ENCODE measurements at places on chromosomes 5 and 9. TPM values are rescaled to one million over a fixed set of nuclear protein-coding genes. Genes with fewer than 3 reads are reported as not detected.

The SNCAIP gene
- total RNA-seq, result 4.0 TPM

The ADGRV1 gene
- not detected for total RNA-seq

The C7 gene
- total RNA-seq, result not detected

The TNFSF8 gene
- total RNA-seq, result not detected

The MYO10 gene
- total RNA-seq, result 43.2 TPM

The BTNL8 gene
- total RNA-seq, result not detected

The PDCD1LG2 gene
- 36.8 TPM for total RNA-seq

The FREM1 gene
- total RNA-seq, result 0.11 TPM

The RASGEF1C gene
- not detected for total RNA-seq

The COL27A1 gene
- total RNA-seq, result 3.9 TPM

The LCNL1 gene
- not detected for total RNA-seq

- DNase-seq, result no peak
Measured at GRCh38 chr5:158261674-158262367, 402.9 kb upstream of the CLINT1 start.

- no peak for DNase-seq
Measured at GRCh38 chr9:93953496-93954433, 1.4 kb downstream of the BARX1 start.

DNA sequence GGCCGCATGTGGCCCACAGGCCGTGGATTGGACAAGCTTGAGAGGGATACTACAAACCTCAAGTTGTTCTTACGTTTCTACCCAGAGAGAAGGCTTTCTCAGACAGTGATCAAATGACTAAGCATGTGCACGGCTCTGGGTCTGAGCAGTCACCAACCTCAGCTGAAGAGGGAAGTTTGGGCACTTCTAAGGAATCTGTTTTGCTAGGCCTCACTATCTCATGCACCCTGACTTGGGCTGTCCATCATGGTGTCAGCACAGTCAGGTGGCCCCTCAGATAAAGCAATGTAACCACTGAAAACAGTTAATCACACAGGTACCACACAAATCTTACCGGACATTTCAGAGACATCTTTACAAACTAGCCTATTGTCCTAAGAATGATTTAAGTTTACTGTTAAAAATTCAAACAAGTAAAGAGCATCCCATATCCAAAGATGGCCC lies 24.6 kb downstream of the CSF2 start:
- peak; percentile 79 for DNase-seq

- peak; percentile 63 for DNase-seq
Measured at GRCh38 chr5:108727236-108727650, 20.5 kb upstream of the FER start.

DNA sequence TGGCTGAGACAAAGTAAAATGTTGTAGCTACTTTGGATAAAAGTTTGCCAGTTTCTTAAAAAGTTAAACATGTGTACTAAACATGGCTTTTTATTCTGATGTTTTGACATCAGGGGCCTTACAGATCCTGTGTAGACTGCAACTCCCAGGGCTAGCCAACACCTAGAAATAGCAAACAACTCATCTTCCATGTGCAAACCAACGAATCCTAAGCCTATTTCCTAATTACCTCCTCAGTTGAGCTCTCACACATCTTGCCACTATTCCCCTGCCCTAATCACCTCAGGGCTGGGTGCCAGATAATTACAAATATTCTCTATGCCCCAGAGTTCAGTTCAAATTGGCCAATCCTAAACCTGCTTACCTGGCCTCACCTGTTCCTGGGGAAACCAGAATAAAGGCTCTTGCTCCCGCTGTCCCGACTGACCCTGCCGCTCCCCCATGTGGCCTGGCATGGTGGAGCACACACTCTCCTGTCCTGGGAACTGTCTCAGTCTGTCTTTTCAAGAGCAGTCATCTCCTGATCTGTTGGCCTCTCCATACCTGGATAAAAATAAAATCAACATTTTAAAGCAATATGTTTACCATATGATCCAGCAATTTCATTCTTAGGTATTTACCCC lies 37.1 kb upstream of the FAM169A start:
- DNase-seq, result peak; percentile 7

GRCh38 chr9:1156794-1157550 lies 106.8 kb downstream of the DMRT2 start:
- DNase-seq, result no peak

- peak; percentile 67 for DNase-seq
Measured at GRCh38 chr5:141172381-141173204, at the start of gene PCDHB7. Gene PCDHB7, plus strand, starts transcription at chr5:141172644. Its CDS starts 192 bp downstream, at chr5:141172836.

GRCh38 chr5:141889282-141889871 lies 11.2 kb upstream of the PCDH1 start:
- DNase-seq, result peak; percentile 60

GRCh38 chr5:43019614-43020398 lies 20.3 kb downstream of the ANXA2R start:
- DNase-seq, result peak; percentile 53

- peak; percentile 30 for DNase-seq
Measured at GRCh38 chr9:96874947-96875460, 20.7 kb upstream of the ZNF782 start.

- DNase-seq, result no peak
Measured at GRCh38 chr9:36456480-36457065, 56.5 kb upstream of the RNF38 start.

DNA sequence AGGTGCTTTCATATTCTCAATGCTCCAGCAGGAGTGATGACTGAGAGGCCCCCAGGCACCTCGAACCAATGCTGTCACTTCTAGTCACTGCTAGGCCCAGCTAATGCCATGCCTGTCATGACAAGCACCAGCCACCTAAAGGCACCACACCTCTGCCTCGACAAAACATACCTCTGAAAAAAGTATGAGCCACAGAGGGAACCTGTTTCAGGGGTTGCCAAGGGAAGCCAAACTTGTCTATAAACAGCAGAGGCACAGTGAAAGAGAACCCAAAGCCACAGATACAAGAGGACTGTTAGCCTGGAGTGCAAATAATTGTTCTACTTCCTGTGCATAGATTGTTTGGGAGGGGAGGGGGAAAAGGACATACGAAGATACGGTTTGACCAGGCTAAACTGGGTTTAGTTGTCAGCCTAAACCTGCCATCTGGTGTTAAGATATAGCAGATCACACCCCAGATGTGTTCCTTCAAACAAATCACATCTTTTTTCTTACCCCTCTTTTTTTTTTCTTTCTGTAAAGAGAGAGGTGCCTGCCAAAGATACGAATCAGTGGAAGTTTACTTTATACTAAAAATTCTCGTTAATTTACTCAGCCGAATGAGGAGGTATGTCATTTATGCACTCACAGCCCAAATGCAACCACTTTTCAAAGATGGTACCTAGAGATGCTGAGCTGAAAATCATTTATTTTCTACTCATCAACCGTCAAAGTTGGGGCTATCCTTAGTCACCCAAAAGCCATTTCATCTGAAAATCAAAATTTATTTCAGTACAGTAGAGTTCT lies 45.7 kb downstream of the BNC2 start:
- DNase-seq, result peak; percentile 32

DNA sequence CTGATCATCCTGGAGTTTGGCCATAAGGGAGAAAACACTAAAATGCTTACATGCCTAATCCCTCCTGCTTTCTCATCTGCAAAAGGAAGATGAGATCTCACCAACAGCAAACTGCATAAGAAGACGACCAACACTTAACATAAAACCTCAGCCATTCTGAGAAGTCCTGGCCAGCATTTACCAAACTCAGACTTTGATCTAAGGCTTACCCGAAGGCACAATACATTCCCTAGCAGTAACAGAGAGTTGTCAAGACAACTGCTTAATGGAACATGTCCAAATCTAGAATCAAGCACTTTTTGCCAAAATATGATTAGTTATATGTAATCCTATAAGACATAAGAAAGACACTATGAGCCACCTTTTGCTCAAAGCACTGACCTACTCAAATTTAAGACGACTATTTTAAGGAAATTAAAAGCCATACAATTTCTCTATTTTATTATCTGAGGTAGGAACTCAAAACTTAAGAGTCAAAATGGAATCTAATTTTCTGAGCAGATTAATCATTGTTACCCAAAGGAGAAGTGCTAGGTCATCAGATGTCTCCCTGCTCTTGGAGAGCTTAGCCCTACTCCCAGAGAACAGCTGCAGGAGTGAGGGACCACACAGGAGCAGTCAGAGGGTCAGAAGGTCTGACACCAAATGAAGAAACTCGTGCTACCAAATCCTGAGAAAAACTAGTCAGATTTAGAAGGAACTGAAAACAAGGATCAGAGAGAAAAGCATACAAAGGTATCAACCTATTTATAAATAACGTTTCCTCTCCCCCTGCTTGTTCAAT lies 39.3 kb downstream of the EPB41L4A start:
- no peak for DNase-seq

GRCh38 chr9:124932333-124932732 lies 8.6 kb downstream of the GOLGA1 start:
- no peak for DNase-seq

DNA sequence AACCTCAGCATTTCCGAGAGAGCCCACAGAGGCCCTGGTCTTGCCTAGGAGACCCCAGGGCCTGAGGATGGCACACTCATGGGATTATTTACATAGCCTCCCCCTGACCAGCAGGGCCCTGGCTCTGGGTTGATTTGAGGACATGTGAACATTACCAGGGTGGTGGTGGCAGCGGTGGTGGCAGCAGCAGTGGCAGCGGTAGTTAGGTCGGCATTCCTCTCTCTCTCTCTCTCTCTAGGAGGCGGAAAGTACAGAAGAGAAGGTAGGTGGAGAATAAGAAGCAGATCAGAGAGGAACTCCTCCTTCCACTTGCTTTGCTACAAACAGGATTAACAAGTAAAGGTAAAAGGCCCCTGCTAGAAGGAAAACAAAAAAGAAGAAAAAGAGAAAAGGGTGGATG lies 39.3 kb downstream of the B4GALT1 start:
- DNase-seq, result no peak

DNA sequence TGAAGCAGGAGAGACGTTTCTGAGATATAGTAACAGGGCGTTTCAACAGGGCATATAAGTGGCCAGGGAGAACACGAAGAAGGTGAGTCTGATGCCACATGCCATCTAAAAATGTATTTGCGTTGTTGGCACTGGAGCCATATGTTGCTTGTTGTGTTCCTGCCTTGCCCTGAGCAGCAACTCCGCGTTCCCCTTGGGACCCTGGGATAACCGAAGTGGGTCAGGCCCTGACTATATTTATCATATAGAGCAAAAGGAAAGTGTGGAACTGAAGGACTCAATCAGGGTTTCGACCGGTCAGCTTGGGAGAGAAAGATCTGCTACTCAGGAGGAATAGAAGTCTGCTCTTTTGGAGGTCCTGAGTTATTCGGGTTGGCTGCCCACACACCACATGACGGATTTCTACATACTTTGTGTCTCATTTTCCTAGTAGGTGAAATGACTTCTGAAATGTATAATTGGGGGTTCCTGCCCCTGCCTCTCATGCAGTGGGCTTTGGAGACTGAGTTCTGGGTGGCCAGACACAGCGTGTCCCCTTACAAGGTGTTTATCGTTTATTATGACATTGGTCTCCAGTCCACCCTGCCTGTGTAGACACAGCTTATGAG lies 3.0 kb downstream of the STC2 start:
- no peak for DNase-seq

DNA sequence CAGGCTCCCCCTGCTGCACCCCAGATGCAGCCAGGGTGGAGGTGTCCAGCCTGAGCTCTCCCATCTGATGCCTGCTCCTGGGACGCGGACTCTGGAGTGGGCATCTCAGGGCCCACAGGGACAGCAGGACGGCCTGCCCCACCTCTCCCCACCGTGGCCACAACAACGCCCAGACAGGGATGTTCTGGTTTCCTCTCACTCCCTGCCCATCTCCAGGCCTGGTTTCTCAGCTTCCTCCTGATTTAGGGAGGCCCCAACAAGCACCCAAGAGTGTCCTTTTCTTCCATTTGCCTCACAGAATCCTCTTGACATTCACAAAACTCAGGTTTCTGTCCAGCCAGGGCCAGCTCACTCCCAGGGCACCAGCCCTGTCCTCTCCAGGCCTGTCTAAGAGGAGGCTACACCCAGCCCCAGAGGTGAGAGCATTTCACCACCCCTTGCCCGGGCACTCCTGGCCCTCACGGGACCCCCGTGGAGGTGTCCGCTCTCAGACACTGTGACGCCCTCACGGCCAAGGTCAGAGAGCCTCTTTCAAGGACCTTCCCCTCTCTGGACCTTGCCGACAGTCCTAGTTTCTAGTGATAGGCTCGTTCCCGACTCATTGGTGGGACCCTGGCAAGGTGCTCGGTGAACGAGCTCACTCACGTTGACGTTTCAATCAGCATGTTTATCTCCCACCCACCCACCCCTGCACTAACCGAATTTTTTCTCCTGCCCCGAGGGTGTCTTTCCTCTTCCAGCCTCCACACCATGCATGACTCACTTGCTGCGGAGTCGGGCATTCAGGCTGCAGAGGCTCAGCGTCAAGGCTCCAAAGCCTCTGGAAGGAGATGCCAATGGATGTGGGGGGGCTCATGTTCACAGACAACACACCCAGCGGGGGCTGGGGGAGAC lies 62.0 kb upstream of the UNC5A start:
- no peak for DNase-seq

DNA sequence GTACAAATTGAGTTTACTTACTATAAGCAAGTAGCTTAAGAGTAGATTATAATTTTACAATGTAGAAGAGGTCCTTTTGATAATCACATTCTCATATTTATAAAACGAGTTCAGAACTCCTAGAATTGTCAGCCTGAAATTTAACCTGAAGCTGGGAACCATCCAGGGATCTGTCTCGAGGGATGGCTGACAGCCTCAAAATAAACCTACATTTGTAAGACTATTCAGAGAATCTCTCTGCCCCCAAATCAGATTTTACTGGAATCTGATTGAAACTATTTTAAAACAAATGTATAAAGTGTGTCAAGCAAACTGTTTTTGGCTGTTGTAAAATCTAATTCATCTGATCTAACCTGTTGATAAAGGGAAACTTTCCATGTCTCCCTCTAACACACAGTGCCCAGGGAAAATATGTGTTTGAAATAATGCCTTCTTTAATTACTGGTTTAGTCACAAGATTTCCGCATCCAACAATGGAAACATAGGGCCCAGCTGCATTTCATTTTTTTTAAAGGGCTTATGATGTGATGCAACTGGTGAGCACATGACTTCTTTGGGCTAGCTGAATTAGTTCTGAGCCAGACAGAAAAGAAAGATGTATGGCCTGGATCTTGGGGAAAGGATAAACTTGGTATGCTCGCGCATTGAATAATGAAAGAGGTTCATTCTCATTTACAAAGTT lies 30.3 kb downstream of the SLC25A46 start:
- DNase-seq, result peak; percentile 87

- DNase-seq, result peak; percentile 48
Measured at GRCh38 chr9:134758949-134759607, 117.5 kb downstream of the COL5A1 start.

- no peak for DNase-seq
Measured at GRCh38 chr5:149537374-149537975, 13.8 kb downstream of the CSNK1A1 start.

Measured in GM23248 (cell line).